ENCODE measurements at places on chromosomes 7 and 10.

- no peak for DNase-seq
Observed at GRCh38 chr7:23294549-23295400, 4.4 kb upstream of the MALSU1 start.

DNA sequence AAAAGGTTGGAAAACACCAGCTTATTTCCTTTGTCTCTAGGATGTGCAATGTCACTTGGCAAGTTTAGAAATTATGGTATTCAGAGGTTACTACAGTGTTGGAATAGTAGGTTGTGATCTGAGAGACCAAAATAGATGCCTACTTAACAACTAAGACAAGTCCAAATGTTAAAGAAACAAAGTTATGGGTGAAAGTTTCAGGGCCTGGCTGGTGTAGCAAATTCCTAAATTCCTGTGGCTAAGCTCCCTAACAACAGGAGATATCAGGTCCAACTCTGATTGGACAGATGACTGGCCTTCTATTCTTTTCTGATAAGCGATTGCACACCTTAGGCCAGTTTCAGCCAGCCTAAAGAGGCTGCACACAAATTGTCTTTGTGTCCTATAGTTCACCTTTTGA, 873.5 kb downstream of the REEP3 start:
- DNase-seq: no peak

- no peak for DNase-seq
Observed at GRCh38 chr7:49644396-49645166, 128.9 kb upstream of the VWC2 start.

GRCh38 chr10:92690915-92691590, 1.3 kb downstream of the HHEX start:
- DNase-seq: no peak

GRCh38 chr7:138622841-138623240, 78.3 kb downstream of the SVOPL start:
- DNase-seq: no peak

DNA sequence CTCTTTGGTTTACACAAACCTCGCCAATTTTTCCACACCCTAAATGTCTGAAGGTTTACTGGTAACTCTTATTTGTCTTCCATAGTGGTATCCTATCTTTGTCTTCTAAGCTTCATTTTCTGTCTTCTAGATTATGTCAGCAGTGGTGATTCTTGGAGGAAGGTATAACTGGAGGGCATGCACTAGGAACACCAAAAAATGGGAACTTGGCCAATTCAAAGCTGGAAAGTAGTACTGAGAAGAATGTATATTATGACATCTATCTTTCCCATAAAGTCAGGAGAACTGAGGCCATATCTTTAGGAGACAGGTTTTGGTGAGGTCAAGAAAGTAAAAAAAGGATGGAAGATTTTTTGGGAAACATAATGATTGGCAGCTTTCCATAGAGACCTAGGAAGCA, 113.3 kb downstream of the CPEB3 start:
- no peak for DNase-seq

DNA sequence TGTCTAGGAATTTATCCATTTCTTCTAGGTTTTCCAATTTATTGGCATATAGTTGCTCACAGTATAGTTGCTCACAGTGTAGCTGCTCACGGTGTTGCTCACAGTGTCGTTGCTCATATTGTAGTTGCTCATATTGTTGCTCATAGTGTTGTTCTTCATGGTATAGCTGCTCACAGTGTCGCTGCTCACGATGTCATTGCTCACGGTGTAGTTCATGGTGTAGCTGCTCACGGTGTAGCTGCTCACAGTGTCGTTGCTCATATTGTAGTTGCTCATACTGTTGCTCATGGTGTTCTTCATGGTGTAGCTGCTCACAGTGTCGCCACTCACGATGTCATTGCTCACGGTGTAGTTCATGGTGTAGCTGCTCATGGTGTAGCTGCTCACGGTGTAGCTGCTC, 7.7 kb upstream of the PRKAR1B start:
- no peak for DNase-seq

DNA sequence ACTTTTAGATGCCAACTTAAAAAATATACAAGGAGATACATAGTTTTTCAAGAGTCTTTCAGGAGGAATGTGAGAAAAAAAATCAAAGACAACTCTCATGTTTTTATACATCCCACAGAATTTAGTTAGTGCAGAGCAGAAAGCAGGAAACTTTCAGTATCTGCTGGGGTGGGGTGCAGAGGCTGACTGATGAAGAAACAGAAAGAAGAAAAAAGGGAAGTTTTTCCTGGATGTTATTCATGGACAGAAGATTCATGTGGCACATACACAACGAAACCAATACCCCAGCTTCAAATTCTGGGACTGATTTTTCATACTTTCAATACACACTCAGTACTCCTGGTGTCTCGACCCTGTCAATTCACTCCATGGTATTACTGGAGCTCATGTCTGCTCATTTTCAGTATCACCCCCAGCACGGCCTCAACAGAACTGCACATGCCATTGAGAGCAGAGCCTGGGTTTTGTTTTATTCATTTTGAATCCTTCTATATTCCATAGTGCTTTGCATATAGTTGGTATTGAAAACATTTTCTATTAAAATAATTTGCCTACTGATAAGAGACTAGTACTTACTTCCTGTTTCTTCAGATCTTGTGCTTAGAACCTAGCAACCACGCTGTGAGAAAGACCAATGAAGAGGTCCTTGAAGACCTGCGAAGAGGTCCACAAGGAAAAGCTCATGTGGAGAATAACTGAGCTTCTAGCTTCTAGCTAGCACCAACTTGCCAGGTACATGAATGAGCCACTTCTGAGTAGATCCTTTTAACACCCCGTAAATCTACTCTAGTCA, 49.0 kb downstream of the NDUFB2 start:
- DNase-seq: no peak

GRCh38 chr7:36923943-36924436, 199.7 kb upstream of the AOAH start:
- DNase-seq: peak; percentile 19

DNA sequence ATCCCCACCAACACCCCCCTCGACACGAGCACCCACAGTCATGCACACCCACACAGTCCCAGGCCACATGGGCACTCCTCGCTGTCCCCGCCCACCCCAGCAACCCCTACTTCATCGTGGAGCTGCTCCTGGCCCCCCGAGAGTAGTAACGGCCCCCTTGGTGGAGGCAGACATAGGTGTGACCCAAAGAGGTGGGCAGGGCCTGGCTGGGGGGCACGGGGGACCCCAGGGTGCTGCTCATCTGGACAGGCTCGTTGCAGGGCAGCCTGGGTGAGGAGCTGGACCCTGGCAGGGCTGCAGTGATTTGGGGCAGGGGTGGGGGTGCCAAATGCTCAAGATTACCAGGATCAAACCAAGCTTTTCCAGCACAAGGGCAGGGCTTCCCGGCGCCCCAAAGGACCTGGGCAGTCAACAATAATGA, 42.4 kb upstream of the ZMIZ1 start:
- DNase-seq: no peak

- DNase-seq: no peak
Observed at GRCh38 chr10:124473070-124473469, 11.4 kb downstream of the LHPP start.

DNA sequence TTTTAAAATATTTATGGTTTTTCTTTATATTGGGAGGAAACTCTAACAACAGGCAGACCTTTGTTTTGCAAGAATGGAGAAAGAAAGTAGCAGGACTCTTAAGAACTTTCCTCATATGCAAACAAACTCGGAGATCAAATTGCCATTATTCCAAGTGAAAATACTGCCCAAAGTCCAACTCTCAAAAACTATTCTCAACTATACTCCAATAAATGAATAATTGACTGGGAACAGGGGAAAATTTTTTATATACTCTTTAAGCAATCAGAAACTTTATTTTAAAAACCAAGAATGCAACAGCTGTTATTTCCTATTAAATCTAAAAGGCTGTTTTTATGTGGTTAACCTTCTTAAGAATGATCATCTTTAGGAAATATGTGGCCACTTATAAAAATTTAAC, 101.9 kb downstream of the COL28A1 start:
- DNase-seq: no peak

DNA sequence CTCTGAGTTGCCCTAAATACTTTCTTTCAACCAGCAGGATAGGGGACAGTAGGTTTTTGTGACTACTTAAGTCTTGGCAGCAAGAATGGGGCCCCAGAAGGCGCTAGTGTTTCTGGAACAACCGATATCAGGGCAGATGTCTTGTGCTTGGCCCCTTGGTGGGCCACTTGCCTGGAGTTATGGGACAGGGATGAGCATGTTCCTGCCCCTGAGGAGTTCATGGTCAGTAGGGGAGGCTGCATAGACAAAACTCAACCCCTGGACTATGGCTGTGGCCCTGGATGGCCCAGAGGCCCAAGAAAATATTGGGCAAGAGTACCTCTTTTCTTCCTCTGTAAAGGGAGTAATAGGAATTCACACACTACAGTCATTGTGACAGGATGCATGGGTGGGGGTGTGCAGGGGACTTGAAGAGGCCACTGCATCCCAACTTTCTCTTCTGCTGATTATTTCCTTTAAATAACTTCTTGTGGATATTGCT, 57.7 kb upstream of the IGFBP3 start:
- no peak for DNase-seq

DNA sequence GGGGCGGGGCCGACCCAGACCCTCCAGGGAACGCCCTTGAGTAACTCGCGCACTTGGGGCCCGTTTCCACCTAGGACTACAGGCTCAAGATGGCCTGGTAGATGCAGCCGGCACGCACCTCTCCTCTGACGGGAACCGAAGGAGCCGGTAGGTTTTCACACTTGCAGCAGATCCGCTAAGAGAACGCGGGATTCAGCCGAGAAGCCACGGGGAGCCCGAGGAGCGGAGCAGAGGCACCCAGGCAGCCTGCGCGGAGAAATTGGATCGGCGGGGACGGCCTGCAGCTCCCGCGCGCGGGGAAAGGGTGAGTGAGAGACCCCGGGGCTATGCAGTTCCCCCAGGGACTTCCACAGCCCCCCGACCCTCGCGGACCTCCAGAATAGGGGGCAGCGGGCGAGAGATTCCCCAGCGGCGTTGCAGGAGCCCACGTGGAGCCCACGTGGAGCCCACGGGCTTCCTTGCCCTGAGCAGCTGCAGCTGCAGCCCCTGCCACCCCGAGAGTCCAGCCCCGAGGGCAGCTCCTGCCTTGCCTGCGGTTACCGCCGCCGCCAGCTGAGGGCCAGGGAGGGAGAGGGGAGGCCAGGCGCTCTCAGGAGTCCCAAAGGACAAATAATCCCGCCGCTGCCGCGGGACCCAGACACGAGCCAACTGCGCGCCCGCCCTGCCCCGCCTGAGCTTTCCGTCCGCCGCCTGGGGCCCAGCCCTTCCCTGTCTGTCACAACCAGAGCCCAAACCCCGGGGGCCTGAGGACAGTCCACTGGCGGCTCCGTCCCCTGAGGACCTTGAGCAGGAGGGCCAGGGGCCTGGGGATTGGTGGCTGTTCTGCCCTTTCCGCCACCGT, 13.1 kb downstream of the IFT22 start:
- peak; percentile 39 for DNase-seq

DNA sequence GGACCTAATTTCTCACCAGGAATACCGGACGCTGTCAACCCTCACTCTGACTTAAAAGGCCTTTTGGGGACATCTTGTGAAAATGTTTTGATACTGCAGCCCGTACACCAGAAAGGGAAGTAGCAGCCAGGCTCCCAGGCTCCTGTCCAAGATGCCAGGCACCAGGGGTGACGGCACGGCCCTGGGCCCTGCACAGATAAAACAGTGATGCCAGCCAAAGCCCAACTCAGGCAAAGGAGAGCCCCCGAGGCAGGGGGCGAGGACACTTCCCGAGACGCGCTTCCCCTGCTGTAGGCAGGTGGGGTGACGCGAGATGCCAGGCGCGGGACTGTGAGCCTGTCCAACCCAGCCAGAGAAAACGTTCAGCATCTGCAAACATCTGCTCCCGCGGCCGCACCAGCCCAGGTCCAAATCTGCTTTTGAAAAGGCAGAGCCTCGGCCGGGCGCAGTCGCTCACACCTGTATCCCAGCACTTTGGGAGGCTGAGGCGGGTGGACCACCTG, 15.7 kb downstream of the ZFAND2A start:
- no peak for DNase-seq

- DNase-seq: no peak
Observed at GRCh38 chr10:125999694-126000093, 103.3 kb downstream of the FANK1 start.

GRCh38 chr10:44030132-44030531, 354.8 kb downstream of the CXCL12 start:
- no peak for DNase-seq

- no peak for DNase-seq
Observed at GRCh38 chr10:98422182-98422581, 7.2 kb upstream of the PYROXD2 start.

DNA sequence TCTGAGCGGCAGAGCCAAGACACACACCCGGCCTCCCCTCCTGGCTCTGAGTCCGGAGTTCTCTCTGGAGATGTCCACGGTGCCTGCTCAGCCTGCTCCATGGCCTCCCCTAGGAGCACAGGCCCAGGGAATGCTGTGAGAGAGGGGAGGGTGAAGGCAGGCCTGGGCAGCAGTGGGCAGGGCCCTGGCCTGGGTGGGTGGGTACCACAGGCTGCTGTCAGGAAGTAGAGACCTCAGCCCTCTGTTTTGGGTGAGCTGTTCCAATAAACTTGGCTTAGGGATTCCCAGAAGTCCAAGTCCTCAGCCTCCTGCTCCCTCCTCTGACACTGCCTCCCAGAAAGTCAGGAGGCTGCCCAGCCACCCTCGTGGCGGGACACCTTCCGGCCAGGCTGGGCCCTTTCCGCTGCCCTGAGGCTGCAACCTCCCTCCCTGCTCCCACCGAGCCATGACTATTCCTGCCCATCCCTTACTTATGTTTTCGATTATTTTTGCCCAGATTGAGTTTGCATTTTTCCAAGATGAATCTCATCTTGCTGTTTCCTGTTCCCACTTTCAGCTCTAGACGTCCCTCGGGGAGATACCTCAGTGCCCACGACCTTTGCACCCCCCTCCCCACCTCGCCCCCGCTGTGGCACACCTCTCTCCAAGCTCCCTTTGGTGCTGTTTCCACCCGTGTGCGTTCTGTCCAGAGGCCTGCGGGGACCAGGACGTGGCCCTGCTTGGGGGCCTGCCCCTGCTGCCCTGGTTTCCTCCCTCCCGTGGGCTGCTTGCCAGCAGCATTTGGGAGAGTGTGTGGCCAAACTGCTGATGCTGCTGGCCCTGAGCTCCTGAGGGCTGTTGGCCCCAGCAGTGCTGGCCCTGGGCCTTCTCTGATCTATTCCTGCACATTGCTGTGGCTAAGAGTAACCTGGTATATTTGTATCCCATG, 5.8 kb upstream of the POLM start:
- no peak for DNase-seq

GRCh38 chr7:29987811-29988317, 1.7 kb downstream of the SCRN1 start:
- DNase-seq: no peak

GRCh38 chr7:140972876-140973829, 41.6 kb downstream of the MRPS33 start:
- no peak for DNase-seq

GRCh38 chr10:115117301-115117700, 24.1 kb downstream of the ATRNL1 start:
- no peak for DNase-seq
